ENCODE measurements at places on chromosomes 13 and 19.

DNA sequence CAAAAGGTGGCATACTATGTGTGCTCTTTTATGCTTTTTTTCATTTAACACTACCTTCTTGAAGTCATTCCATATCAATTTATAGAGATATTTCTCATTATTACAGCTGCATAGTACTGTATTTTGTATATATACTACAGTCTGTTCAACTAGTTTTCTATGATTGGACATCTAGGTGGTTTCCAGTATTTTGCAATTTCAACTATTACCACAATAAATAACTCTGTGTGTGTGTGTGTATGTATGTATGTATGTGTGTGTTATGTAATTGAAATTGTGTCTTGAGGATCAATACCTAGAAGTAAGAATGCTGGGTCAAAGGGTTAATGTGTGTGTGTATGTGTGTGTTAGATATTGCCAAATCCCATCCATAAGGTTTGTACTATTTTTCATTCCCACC is 7.0 kb downstream of the LPAR6 start:
- DNase-seq, result no peak

DNA sequence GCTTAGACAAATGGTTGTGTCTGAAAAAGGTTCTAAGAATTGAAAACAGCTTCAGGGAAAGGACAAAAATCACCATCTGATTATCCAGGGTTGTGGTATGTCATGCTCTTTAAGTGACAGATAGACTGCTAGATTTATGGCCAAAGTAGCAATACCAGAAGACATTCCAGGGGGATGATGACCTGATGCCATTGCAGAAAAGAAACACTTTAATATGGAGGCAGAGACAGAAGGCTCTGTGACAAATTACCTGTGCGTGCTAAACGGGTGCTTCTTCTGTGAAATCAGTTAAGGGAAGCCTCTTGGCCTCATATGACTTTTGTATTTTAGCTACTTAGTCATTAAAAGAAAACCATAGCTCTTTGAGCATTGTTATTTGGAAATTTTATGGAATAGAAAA is 144.3 kb upstream of the RNF113B start:
- DNase-seq, result no peak

GRCh38 chr19:6772866-6773322 is 386 bp downstream of the VAV1 start:
- DNase-seq, result no peak

DNA sequence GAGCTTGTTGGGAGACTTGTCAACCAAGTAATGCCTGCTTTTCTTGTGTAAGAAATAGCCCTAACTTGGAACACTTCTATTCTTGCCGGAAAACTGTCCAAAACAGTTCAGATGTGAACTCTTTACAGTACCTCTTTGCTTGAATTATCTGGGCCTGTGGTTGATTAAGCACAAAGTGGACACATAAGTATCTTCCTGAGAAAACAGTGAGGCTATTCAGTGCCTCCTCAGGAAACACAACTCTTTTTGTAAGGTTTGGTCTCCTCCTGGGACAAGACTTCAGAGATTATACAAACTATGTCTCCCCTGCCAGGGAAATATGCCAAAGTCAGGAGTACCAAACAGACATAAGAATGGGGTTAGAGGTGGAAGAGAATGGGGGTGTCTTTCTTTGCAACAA is 127.7 kb downstream of the LACC1 start:
- no peak for DNase-seq

GRCh38 chr13:41291246-41291645 is 19.8 kb upstream of the NAA16 start:
- no peak for DNase-seq

GRCh38 chr13:101536079-101536478 is 83.6 kb downstream of the ITGBL1 start:
- no peak for DNase-seq

DNA sequence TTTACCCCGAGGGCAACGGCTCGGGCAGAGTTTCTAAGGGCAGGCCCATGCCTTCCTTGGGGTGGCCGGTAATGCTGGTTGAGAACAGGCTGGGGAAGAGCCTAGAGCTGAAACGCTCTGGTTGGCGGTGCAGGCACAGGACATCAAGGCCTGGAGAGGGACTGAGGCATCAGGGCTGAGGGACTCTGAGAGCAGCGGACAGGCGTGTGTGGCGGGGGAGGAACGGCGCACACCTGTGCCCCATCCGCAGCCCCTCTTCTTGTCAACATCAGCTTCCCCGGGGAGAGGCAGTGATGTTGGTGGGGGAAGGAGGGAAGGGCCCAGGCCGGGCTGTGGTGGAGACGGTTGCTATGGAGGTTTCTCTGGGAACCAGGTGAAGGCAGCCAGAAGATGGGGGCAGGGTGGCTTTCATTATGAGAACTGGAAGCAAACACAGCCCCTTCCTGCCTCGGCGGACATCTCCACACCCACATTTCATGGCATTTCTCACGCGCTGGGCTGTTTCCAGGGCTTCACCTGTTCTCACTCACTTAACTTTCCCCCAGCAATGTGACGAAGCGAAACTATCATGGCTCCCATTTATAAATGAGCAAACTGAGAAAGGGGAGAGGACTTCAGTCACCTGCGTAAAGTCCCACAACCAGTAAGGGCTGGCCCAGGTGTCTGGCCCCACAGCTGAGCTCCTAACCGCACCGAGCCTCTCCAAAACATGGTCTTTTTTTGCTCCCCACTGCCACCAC is 8.2 kb upstream of the ATF5 start:
- DNase-seq, result no peak

DNA sequence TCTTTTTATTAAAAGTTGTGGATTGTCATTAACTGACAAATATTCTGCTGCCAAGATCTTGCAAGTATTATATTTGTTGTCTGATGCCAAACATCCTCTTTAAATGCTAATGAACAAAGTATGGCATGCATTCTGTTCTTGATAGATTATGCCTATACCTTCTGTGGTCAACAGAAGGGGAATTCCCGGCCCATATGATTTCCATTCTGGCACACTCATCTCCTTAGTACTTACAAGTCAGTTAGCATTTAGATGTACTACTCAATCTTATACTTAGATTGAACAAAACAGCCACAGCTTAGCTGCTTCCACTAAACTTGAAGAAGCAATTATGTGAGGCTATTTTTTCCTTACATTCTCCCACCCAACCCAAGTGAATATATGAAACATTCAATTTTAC is 246.1 kb upstream of the DACH1 start:
- no peak for DNase-seq

DNA sequence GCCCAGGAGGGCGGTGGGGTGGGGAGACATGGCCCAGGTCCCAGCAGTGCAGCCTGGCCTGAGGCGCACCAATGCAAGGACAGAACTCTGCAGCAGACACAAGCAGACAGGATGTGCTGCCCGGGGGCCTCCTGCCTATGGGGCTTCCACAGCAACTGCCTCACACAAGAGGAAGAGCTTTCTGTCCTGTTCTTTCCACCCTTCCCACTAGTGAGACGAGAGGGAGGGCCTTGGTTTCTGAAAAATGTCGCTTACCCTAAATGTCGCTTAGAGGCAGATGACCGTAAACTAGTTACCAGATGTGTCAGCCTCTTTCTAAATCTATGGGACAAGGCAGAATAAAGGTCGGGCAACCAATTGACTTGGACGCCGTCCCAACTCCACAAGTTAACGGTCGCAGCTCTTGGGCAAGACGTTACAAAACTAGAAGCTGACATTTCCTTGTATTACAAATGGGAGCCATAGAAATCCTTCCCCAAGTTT is at the start of gene LAIR1:
LAIR1 (minus strand) TSS at position 157 of the 483 bp plus-strand sequence; CDS start at position 30, 127 bp downstream.
- peak; percentile 56 for DNase-seq

DNA sequence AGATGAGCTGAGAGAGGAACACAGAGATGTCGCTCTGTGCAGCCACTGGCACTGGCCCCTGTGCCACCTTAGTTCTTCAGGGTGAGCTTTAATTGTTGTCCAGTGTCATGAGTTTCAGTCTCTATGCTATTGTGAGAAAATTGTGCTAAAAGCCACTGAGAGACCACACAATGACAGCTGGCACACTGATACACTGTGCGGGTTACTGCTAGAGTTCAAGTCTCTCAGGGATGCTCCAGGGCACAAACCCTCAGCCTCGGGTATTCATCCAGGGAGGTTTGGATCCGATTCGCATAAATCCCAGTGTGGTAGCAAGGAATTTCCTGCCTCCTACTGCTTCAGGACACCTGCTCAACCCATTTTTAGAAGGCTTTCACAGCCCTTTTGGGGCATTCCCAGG is 68.1 kb upstream of the EDNRB start:
- no peak for DNase-seq

GRCh38 chr19:42201489-42202289 is 15.8 kb downstream of the DEDD2 start:
- DNase-seq, result no peak

GRCh38 chr13:30877335-30877734 is 28.7 kb upstream of the MEDAG start:
- no peak for DNase-seq
